ENCODE measurements at places on chromosomes 6 and 20.

DNA sequence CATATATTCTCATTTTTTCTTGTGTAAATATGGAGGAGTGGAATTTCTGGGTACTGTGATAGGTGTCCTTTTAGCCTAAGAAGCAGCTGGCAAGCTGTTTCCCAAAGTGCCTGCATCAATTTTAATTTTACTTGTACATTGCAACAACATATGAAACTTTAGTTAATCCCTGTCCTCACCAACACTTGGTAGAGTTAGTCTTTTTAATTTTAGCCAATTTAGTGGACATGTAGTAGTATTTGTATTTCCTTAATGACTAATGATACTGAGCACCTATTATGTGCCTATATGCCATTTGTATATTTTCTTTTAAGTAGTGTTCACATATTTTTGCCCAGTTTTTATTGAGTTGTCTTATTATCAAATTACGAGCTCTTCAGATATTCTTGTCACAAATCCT is 46.8 kb upstream of the NOX3 start:
- no peaks in the 10 kb centered on the region for H3K4me1 ChIP-seq
- no peaks in the 10 kb centered on the region for H3K27me3 ChIP-seq
- H3K4me3 ChIP-seq: no peak overlapping the region

DNA sequence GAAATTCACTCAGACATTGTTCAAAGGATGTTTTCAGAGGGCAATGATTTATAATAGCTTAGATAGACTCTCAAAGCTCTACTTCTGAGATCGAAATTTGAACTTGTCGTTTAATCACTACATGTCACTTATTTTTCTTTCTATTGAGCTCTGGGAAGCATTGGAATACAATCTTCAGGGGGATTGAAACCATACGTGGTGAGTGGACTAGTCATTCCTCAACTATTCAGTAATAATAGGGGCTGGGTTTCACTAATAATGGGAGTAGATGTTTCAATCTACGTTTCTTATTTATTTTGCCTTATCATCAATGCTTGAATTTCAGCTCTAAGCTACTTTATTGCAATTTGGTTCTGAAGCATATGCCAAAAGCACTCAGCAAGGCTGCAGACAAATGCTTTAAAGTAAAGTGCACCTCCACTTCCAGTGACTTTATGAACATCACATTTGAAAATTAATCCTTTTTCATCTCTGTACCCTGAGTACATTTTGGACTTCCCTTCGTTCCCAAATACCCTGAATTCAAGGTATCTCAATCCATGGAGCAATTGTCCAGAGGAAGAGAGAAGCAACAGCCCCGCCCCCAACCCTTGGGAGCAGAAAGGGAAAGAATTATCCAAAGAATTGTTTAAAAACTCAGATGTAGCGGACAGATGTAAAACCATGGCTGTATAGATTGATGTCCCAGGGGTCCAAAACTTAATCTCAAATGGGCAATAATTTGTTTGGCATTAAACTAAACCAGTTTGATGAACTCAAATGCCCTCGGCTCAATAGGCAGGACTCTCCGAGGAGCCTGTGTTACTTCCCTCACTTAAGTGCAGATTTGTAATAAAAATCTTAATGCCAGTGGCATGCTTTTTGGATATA is 68.1 kb downstream of the HFE start:
- H3K4me3 ChIP-seq: no peak overlapping the region
- peaks cover 23% of the 10 kb centered on the region for H3K4me1 ChIP-seq
- no peaks in the 10 kb centered on the region for H3K27me3 ChIP-seq

DNA sequence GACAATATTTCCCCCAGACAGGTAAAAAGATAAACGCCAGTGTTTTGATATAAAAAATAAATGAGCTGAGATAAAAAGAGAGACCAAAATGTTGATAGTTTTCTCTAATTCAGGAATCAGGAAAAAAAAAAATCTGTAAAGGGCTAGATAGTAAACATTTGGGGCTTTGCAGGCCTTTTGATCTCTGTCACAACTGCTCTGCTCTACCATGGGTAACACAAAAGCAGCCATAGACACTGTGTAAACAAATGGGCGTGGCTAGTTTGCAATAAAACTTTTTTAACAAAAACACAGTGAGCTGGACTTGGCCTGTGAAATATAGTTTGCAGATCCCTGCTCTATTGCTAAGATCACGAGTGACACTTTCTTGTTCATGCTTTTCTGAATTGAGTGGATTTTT is 219.1 kb upstream of the STXBP5 start:
- no peak overlapping the region for H3K4me3 ChIP-seq
- H3K4me1 ChIP-seq: no peaks in the 10 kb centered on the region
- H3K27me3 ChIP-seq: no peaks in the 10 kb centered on the region

DNA sequence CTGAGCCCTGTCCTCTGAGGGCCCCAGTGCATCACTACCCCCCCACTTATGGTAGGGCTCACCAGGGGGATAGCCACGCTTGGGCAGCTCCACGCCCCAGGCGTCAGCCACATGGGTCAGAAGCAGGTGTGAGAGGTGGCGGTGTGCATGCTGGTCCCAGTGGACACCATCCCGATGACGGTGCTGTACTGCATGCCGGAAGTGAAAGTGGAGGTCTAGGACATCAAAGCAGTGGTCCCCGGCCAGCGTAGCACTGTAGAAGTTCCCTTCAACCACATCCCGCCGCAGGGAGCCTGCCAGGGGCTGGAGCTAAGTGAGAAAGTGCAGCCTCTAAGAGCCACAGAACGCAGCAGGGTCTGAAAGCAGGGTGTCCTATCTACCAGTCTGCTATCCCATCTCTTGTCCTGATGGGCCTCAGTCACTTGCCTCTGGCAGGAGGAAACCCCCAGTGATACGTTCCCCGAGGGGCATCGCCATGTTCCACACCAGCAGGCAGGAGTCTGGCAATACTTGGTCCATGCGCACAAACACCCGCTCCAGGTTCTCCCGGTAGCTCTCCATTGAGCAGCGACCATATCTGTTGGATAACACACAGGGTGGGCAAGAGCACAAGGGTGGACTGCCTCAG is 2.2 kb downstream of the PCED1A start:
- H3K4me1 ChIP-seq: peaks cover 21% of the 10 kb centered on the region
- H3K27me3 ChIP-seq: no peaks in the 10 kb centered on the region
- no peaks in the 10 kb centered on the region for H3K36me3 ChIP-seq
